ENCODE measurements at places on chromosomes 13 and 19.

GRCh38 chr13:98089246-98089645, 53.6 kb upstream of the FARP1 start:
- DNase-seq = no peak

- no peak for DNase-seq
Observed at GRCh38 chr13:58594747-58595600, 963.4 kb downstream of the PCDH17 start.

DNA sequence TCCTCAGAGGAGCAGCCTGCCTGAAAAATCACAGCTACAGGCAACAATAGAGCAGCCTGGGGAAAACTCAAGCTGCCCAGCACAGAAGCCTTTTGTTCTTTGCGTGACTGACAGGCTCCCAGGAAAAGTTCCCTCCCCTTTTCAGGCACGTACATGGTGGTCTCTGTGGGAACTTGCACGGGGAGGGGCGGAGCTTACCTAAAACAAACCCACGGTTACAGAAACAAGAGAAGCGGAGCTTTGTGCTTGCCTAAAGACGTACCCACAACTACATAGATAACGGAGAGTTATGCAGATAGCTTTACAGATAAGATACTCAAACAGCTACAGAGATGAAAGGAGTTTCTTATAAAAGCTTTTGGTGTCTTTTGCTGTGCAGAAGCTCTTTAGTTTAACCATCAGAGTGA, 11.4 kb downstream of the ETFB start:
- DNase-seq = no peak

- peak; percentile 84 for DNase-seq
Observed at GRCh38 chr13:53250272-53250875, 221.8 kb downstream of the OLFM4 start.

- no peak for DNase-seq
Observed at GRCh38 chr19:33417751-33418150, 44.2 kb downstream of the CEBPG start.

DNA sequence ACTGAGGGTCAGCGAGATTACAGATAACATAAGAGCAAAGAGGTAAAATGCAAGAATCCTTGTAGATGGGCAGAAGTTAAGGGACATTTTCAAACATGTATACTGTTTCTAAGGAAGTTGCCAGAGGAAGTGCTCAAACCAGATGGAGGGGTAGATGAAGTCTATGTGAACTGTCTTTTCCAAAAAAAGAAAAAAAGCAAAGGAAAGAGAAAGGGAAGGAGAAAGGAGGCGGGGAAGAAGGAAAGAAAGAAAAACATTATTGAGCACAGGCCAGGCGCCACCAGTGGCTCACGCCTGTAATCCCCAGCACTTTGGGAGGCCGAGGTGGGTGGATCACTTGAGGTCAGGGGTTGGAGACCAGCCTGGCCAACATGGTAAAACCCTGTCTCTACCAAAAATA, 5.3 kb downstream of the DMAC2 start:
- no peak for DNase-seq

DNA sequence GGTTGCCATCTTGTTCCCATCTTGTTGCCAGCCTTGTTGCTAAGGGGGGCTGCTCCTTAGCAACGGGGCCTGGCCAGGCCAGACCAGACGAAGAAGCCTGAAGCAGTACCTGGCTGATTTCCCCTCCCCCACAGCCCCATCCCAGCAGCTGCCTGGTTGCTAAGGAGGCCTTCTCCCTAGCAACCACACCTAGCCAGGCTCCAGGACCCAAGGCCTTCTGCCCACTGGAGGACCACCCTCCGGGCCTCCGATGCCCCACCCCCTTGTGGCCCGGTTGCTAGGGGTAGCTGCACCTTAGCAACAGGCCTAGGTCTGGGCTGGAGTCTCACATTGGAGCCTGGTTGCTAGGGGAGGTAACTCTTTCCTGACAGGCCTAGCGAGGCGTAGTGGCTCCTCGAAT, 3.9 kb downstream of the PRRG2 start:
- no peak for DNase-seq

DNA sequence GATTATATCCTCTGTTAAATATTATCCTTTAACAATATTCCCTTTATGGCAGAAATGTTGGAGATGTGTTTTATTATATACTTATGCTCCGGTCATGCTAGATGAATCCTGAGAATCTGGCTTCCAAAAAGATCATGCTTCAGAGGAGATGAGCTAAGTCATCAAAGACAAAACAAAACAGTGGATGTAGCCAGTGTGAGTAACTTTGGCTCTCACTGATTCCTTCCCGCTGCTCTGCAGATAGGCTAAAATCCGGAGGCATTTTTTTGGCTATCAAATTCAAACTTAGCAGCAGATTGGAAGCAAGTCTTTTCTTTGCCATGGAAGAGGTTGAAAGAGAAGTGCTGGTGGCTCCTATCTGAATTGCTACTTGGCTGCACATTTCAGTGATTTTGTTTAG, 295.9 kb downstream of the GPC6 start:
- DNase-seq = no peak

DNA sequence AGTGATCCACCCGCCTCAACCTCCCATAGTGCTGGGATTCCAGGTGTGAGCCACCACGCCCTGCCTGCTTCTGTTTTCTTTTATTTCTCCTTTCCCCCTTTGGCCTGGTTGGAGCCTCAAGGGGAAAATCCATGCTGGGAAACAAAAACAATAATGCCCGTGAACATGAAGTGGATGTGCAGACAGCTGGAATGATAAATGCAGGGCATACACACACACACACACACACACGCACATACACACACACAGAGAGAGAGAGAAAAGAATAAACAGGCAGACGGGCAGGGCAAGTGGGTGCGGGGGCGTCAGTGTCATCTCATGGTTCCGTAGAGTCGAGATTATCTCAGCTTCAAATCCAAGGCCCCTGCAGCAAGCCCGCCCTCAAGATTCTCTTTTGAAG, 4.4 kb upstream of the PLEKHF1 start:
- no peak for DNase-seq

DNA sequence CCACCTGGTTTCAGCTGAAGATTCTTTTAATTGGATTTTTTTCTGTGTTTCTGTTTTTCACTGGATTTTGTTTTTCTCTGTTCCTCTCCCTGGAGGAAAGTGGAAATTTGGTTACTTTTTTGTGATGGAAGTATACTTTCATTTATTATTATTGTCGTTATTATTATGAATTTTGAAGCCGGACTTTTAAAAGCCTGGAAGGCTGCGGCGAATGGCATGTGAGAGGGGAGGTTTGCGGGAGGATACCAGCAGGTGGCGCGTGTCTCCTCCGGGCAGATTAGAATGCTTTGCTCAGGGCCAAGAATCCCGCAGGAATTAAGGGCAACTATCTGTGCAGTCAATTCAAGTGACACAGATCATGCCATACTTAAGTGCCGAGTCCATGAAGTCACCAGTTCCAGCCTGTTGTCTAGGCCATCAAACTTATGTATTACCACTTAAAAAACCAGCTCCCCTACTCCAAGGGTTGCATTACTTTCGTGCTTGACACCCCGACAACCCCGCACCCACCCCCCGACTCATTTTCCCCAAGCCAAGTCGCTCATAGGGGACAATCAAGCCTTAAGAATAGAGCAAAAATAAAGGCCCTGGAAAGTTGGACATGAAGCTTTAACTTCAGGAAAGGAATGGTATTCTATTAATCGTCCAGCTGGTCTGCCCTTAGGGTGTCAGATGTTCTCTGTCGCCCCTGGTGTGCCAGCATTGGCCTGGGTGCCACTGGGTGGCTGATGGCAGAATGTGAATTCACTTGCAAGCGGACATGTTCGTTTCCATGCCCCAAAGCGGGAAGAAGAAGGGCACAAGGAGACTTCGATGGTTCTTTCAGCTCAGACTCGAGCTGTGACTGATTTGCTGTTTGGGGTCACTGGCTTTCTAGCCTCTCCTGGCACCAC, 1.3 kb upstream of the LRCH1 start:
- peak; percentile 74 for DNase-seq

DNA sequence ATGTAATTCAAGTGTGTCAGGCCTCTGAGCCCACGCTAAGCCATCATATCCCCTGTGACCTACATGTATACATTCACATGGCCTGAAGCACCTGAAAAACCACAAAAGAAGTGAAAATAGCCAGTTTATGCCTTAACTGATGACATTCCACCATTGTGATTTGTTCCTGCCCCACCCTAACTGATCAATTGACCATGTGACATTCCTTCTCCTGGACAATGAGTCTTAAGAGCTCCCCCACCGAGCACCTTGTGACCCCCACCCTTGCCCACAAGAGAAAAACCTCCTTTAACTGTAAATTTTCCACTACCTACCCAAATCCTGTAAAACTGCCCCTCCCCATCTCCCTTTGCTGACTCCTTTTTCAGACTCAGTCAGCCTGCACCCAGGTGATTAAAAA, 52.1 kb upstream of the ARHGEF7 start:
- DNase-seq = no peak

DNA sequence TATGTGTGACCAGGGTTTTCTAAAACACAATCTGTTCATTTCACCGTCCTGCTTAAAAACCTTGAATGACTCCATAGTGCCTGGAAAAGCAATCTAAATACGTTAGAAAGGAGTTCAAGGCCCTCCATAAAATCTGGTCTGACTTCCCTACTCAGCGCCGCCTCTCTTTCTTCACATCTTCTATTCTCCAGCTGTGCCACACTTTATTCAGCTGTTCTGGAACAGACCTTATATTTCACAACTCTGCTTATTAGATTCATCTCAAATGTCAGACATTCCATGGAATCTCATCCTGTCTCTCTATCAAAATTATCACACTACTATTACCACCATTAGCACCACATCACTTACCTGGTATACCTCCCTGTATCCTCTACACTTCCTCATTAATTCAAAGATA, 19.8 kb upstream of the SPART start:
- no peak for DNase-seq

DNA sequence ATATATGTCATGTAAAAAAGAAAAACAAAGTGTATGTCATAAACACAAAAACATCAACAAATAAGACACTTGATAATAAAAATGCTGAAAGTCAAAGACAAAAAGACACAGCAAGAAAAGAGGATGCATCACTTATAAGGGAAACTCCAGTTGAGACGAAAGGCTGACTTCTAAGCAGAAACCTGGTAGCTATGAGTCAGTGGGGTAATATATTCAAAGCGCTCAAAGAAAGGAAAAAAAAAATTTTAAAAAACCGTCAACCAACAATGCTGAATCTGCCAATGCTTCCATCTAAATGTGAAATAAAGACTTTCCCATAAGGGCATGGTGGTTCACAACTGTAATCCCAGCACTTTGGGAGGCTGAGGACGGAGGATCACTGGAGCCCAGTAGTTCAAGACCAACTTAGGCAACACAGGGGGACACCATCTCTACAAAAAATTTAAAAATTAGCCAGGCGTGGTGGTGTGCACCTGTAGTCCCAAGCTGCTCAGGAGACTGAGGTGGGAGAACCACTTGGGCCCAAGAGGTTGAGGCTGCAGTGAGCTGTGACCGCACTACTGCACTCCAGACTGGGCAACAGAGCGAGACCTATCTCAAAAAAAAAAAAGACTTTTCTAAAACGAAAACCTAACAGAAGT, 24.0 kb downstream of the USP12 start:
- DNase-seq = no peak

- peak; percentile 58 for DNase-seq
Observed at GRCh38 chr19:46616631-46617322, 8.1 kb downstream of the PTGIR start.

DNA sequence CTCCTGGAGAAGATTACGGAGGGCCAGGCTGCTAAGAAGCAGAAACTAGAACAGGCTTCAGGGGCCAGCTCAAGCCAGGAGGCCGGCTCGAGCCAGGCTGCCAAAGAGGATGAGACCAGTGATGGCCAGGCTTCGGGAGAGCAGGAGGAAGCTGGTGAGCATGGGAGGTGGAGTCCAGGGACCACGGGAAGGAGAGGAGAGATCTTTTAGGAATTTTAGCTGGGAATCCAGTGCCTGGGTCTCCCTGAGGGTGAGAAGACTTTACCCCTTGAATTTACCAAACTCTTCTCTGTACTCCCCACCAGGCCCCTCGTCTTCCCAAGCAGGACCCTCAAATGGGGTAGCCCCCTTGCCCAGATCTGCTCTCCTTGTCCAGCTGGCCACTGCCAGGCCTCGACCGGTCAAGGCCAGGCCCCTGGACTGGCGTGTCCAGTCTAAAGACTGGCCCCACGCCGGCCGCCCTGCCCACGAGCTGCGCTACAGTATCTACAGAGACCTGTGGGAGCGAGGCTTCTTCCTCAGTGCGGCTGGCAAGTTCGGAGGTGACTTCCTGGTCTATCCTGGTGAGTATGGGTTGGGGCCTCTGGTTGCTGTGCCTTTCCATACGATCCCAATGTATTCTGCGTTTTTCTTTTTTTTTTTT, 824 bp downstream of the TSEN34 start:
- no peak for DNase-seq

GRCh38 chr13:20487927-20488326, 37.7 kb downstream of the CRYL1 start:
- DNase-seq = no peak

DNA sequence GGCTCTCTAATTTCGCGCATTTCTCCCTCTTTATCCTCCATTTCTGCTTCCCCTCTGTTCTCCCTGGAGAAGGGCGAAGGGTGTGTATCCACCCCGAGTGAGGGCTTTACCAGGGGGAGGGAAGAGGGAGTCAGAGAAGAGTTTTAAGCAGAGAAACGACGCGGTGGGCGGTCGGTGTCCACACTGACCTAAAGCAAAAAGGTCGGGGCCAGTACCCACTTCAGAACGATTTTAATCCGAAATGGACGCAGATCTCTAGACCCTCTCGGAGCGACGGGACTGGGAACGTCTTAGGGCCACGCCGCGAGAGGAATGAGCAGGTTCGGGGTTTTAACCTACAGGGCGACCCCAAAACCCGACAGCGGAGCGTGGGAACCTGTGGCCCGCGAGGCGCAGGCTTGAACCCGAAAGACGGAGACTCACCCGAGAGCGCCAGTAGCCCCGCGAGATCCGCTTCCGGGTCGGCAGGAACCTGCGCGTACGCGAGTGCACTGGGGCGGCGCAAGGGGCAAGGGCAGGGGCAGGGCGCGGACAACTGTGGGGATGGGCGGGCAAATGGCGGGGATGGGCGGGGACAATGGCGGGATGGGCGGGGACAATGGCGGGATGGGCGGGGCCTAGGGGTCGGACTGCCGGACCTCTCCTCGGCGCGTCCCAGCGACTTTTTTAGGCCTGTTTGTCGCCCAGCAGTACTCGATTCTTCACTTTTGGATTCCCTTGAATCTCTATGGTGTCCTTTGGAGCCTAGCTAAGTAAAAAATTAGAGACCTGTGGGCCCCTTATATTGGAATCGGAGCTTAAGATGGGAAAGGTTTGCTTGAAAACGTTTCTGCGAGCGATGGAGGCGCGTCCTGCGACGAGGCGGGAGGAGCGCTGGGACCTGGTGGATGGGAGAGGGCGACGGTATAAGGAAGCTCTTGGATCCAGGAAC, at the start of gene ZNF677:
TSS of gene ZNF677 (minus strand) at position 463 of the 931 bp plus-strand sequence. CDS start 3,323 bp downstream, outside the sequence.
- peak; percentile 84 for DNase-seq

GRCh38 chr13:51728972-51729371, 75.0 kb downstream of the DHRS12 start:
- no peak for DNase-seq

DNA sequence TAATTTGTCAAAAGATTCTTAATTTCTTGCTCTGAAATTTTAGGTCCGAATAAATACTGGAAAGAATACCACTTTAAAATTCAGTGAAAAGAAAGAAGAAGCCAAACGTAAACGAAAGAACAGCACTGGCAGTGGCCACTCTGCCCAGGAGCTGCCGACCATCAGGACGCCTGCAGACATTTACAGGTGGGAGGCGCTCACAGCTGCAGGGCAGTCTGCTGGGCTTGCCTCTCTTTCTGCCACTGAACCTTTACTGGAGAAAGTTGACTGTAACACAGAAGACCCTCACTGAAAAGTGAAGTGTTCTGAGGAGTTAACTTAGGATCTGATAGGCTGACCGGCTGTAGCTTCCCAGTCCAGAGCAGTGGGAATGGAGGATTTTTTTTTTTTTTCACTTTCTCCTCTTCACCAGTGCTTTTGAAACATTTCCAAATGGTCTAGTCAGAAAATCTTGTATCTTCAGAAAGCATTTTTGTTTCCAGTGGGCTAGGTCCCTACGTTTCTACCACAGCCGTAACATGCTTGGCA, 69.1 kb downstream of the URI1 start:
- DNase-seq = no peak
